ENCODE measurements at places on chromosomes 4 and X.
A peak's percentile ranks its signal among the peaks of the same experiment; 100 is the strongest.

DNA sequence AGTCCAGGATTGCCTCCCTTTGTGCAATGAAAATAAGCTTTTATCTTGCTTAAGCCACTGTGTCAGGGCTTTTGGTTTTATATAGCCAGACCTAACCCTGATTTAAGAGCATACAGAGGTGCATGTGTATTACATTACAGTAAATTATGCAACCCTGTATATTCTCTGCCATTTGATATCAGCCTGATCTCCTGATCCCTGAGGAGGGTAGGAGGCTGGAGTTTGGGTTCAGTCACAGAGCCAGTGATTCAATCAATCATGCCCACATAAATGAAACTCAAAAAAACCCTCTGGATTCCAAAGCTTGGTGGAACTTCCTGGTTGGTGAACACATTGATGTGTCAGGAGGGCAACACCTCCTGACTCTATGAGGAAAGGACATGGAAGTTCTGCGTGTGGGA, 7.3 kb upstream of the KLHL8 start:
- DNase-seq = no peak

DNA sequence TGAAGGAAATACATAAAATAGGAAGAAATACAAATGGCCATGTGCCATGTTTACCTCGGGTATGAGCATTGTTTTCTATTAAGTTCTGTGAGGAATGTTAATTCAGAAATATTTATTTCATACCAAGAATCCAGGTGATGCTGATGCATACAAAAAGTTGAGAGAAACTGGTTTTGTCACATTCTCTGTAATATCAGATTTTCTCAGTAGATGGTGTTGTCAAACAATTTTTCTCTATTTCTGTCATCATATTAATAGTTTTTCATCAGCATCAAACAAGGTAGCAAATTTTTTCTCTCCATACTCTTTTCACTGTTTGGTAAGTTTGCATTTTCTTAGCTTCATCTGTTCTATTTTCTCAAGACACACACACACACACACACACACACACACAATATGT, 179.8 kb downstream of the KLHL4 start:
- DNase-seq = no peak

DNA sequence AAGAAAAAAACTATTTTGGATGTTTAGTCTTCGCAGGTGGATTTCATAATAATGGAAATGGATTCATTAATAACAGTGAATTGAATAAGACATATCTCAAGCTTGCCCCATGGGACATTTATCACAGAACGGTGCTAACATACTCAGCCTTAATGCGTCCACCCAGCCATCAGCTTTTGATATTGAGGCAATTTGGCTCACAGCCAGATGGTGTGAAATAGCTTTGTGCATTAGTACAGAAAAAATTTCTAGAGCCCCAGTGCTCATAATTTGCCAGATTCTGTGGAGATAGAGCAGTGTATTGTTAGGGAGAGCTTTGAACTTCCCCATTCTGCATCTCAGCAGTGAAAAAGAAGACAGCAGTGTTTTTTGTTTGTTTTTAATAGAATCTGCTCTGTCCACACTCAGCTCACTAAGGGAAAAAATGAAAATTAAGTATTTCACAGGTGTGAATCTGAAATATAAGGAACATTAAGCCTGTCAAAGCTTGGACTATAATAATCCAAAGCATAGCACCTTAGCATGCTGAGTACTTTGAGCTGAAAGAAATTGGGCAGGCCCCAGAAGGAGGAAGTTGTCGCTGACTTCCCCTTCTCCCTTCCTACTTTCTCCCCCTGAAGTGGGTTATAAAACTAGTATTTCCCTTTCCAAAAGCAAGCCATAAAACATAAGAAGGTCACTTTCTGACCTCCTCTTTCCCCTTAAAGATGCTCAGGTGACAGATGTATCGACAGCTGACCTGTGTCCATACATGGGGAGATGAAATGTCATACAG, 295.8 kb downstream of the MAGEB5 start:
- DNase-seq = no peak

GRCh38 chrX:39445336-39445735, 644.1 kb downstream of the MID1IP1 start:
- peak; percentile 58 for DNase-seq

GRCh38 chrX:21958916-21959315, 18.4 kb downstream of the SMS start:
- no peak for DNase-seq

DNA sequence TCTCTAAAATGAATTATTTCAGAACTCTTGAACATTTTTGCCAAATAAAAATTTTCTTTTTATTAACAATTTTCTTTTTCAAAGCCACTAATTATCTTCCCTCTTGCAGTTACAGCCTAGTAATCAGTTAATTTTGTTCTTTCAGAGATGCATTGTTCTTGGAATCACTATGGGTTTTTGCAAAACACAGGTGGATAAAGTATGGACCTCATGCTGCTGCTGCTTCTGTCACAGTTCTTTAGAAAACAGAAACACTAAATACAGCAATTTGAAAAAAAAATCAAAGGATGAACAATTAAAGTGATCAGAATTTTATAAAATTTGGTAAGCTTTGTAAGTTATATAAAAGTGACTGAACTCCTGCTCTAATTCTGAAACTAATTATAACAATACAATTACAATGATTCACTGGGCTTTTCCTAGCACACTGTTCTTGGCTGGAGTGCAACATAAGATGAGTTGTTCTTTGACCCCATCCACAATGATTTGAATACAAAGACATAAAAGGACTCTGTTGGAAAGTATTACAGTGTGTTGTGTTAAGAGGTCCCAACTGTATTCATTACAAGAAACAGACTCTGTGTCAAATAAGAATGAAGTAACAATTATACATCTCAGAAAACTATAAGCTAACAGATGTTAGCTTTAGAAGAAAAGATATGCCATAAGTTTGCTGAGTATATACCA, 59.4 kb upstream of the GK2 start:
- no peak for DNase-seq

- no peak for DNase-seq
Observed at GRCh38 chr4:135204311-135204710, 1002.7 kb upstream of the PABPC4L start.

DNA sequence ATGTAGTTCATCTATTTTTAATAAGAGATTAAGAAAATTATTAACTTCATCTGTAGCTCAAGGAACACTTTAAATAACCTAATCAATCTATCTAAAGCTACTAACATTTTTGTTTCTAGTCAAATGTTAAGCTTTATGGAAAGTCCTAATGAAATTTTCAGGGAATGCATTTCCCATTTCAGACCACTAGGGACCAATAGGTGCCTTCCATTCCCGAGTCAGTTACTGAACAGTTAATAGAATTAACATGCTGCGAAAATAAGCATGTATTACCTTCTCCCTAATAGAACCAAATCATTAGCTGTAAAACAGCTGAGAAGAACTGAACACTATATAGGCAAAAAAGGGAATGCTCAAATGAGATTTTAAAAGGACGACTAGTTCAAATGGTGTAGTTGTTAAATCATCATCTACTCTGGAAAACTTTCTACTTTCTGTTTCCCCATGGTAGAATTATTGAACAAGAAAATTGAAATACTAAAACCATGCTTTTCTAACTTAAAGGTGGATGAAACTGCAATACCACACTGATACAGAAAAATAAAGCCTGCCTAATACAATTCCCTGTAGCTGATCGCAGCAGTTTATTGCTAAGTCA, 22.5 kb downstream of the STX18 start:
- DNase-seq = no peak

DNA sequence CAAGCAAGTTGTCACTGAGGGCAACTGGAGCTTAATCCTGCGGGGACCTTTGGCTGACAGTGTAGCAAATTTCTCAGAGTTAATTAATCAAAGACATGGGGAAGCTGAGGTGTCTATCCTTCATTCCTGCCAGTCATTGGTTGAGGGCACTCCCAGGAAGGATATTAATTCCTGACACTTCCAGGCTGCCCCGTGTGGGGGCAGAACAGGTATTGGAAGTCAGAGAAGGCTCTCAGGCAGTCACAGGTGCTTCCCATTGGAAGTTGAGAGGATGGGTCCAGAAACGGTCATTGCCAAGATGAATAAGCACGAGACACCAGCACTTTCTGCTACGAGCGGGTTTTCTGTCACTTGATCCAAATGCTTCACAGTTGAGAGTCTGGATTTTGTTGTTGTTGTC, 29.1 kb upstream of the CD38 start:
- no peak for DNase-seq

DNA sequence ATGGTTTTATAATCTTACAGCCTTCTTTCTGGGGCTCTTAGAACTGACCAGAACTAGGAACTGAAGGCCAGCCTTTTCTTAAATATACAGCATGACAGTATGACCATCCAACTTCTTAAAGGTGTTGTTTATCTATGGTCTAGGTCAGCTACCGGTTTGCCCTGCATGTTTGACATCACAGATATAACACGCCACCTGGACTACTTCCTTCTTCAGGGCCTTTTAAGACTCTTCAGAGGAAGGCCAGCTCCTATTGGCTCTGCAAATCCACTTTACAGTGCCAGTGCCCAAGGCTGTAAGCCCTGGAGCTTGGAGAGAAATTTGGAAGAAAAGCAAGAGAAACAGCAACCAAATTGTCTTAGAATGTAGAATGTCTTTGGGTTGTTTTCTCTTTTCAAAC, 185.5 kb downstream of the MGST2 start:
- DNase-seq = no peak

DNA sequence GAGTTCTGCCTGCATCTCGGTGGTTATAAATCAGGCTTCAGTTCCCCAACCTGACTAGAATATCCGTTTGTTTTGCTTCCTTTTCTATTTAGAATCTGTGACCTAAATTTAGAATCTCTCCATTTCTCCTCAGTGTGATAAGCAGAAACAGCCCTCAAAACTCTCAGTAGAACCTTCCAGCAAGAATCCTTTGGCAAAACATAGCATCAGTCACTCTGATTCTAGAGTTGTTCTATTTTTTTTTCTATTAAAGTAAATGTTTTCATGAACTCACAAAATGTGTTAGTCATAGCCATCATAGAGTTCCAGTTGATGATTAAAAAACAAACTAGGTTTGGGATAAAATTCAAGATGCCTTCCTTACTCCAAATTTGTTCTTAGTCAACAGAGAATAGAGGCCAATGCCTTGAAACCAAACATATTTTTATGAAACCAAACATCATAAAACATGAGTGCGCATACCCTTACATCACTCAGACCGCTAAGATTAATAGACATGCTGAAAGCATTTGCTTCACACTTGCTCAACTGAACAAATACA, 13.2 kb upstream of the C1QTNF7 start:
- no peak for DNase-seq

DNA sequence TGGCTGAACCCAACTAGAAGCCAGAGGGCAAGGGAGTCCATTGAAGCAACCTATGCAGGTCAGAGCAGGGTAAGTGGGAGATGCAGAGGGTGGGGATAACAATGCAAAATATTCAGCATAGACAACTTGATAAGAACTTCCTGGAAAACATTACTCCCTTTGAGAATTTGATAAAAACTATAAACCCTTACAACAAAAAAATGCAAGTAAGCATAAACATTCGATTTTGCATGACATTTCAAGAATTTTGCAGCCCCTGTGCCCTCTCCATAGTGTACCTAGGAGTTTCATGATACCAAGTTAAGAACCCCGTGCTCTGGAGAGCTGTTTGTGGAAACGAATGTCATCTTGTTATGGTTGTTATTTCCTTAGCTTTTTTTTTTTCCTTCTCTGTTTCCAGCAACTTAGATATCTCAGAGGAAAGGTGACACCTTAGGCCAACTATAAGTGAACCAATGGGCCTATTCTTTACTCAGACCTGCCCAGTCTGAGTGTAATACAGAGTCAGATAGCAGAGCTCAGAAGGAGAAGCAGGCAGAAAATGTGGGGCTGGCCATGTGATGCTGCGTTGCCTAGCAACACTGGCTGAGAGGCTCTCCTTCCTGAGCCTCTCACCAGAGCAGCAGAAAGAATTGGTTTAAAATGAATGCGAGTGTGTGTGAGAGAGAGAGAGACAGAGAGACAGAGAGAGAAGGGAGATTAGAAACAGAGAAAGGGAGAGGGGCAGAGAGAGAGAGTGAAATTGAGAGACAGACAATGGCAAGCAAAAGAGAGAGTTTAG, 36.7 kb upstream of the GABRQ start:
- DNase-seq = no peak

- no peak for DNase-seq
Observed at GRCh38 chrX:85544609-85545008, 165.1 kb upstream of the POF1B start.

GRCh38 chr4:6665320-6665654, 24.8 kb downstream of the MRFAP1 start:
- DNase-seq = no peak

GRCh38 chrX:54807524-54808108, at the start of gene MAGED2:
TSS of gene MAGED2 (plus strand) at chrX:54807745. CDS start at chrX:54809332, 1,587 bp downstream.
- peak; percentile 70 for DNase-seq

GRCh38 chrX:57573754-57574153, 18.1 kb upstream of the ZXDB start:
- peak; percentile 37 for DNase-seq

GRCh38 chr4:186104890-186105646, 564 bp downstream of the FAM149A start:
- peak; percentile 12 for DNase-seq

DNA sequence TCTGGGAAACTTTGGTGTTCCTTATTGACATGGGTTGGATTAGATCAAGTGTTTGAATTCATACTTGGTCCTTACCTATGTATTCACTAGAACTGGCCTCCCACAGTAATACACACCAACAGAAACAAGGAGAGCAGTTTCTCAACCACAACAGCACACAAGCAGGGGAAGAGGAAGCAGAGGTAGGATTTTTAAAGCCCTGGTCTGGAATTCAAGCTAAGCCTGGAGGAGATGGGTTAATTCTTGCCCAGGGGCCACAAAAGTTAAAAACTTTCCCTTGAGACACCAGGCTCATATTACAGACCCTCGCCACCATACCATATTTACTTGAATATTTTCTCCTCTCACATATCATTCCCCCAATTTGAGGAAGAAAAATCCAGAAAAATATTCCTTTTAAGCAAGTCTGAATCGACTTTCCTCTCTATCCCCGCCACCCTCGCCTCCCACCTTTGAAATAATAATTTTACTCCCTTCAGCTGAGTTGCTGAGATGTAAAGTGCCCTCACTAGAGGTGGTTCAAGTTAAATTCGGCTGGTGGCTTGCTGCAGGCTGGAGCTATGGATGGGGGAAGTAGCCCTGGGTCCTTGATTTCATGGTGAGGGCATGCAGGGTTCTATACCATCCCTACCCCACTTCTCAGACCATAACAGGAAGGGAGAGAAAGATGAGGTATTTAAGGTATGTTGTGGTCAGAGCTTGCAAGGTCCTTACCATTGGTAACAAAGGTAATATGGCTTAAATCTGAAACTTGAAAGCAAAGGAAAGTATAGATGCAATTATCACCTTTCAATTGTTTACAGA, 440.2 kb downstream of the INPP4B start:
- DNase-seq = peak; percentile 19

Data from CD4-positive, alpha-beta T cell treated with Interleukin-6 for 4 hours (primary cell).